ENCODE measurements at places on chromosomes 1 and 21. TPM values are rescaled to one million over a fixed set of nuclear protein-coding genes. Genes with fewer than 3 reads are reported as not detected.

The MCOLN2 gene
- 1.7 TPM for total RNA-seq

The NIT1 gene
- 30.0 TPM for total RNA-seq

The MAGOH gene
- total RNA-seq = 64.4 TPM

The PSRC1 gene
- total RNA-seq = 24.0 TPM

The IFNAR2 gene
- total RNA-seq = 12.9 TPM

The LCE1D gene
- not detected for total RNA-seq

The EPS8L3 gene
- total RNA-seq = 0.47 TPM

The C1orf115 gene
- 4.9 TPM for total RNA-seq

The AIRE gene
- total RNA-seq = not detected

Measured in A549 treated with ZK216348 at 1 μM for 4 hours (cell line).